ENCODE measurements at places on chromosomes 7 and 10. TPM values are rescaled to one million over a fixed set of nuclear protein-coding genes. Genes with fewer than 3 reads are reported as not detected.

DNA sequence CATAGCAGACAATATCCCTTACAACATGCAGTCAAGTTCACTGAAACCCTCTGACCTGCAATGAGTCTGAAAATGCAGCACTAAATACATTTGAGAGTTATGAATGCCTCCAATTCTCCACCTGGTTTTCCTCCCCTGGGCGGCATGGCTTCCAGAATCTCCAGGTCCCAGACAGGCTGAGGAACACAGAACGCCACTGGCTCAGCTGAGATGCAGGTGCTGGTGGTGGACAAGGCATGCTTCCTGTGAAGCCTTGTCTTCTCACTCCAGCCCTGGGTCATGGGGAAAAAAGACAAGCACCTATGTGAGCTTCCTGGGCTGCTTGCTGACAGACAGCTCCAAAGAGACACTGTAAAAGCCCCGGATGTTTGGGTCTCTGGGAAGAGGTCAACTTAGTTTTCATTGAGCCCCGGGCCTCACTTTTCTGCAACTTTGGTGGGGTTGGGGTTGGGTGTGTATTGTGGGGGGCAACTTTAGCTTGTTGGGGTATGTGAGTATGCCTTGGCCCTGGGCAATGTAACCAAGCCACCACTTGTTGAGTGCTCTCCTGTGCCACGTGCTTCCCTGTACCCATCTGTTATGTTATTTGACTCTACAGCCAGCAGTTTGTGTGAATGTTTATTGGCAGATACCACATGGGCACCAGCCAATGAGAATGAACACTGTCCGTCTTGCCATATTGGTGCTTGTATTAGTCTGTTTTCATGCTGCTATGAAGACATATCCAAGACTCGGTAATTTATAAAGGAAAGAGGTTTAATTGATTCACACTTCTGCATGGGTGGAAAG is 127.8 kb downstream of the EMX2 start:
- DNase-seq, result no peak

DNA sequence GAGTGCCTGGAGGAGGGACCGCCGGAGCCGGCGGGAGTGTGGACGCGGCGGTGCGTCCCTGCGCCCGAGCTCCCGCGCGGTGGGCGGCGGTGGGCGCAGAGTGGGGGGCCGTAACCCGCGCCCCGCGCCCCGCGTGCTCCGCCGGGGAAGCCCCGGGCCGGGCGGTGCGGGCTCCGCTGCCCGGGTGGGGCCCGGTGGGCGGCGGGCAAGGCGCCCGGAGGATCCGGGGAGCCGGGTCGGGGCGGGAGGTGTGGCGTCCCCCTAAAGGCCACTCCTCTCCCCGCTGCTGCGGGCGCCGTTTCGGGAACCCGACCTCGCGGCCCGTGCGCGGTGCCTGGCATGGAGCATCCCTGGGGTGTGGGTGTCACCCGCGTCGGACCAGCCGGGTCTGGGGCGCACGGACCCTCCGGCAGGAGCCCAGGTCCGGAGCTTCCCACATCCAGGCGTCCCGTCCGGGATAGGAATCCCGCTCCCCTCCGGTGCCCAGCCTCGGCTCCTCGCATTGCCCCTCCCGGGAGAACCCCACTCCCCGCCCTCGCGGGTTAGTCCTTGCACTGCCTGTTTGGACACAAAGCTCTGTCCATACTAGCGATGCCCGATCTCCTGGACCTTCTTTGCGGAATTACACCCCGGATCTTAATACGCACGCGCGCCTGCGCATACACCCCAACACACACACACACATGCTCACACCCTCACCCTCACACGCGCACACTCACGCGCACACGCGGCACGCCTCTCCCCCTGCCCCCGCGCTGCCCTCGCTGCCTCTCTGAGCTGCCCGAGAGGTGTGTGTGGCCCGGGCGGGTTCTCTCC is 723 bp downstream of the MTURN start:
- DNase-seq, result peak; percentile 38

DNA sequence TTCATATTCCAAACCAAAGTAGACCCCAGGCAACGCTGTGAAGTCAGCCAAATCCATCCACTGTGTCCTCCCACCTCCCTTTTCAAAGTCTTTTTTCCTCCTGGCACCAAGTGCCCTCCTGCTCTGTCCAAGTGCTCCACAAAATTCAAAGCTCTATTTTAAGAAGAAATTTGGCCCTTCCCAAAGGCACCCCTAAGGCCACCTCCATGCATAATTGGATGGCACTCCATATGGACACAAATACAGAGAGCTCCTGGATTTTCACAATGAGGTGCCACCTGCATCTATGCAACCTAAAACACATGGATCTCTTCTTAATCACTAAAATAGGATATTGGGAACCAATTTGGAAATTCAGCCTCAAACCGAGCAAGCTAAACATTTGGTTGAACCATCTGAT is 121.6 kb downstream of the RELN start:
- DNase-seq, result no peak

GRCh38 chr10:23070913-23071218 is 24.5 kb upstream of the MSRB2 start:
- no peak for DNase-seq

- no peak for DNase-seq
These were observed 4.2 kb downstream of the STEAP4 start for GRCh38 chr7:88302486-88302885.

- DNase-seq, result peak; percentile 81
These were observed at the start of gene DNAJC2 for GRCh38 chr7:103344453-103345149. TSS of gene DNAJC2 (minus strand) at chr7:103344767. CDS start at chr7:103344622, 145 bp downstream.

- no peak for DNase-seq
These were observed 119.9 kb upstream of the THSD7A start for GRCh38 chr7:11951909-11952308.

The IL2RA gene
- total RNA-seq, result 1,808 TPM

DNA sequence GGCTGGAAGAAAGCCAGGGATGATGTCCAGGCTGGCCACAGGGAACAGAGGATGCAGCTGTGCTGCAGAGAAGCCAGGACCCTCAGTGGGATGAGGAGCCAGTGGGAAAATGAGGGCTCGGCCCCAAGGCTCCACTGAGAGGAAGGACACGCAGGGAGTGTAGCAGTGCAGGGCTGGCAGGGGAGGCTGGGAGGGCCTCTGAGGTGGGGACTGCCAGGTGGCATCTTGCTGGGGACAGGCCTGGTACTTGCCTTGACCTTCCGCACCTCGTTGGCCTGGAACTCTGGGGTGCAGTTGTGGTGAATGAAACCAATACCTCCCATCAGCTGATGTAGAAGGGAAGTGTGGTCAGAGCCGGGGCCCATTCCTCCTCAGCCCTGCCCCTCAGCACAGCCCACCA is 9.2 kb downstream of the IMPDH1 start:
- no peak for DNase-seq

DNA sequence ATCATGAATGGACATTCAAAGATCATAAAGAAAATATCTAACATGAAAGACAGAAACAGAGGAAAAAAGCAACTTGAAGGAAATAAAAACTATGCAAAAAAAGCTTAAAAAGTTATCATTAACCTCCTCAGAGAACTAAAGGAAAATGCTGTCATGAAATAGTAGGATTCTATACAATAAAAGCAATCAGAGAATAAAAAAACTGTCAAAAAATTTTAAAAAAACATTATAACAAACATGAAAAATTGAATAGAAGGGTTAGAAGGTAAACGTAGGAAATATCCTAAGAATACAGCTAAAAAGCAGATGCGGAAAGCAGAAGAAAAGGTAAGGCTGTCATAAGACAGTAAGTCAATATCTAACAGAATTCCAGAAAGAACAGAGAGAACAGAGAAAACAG is 44.8 kb downstream of the SGMS1 start:
- DNase-seq, result no peak

GRCh38 chr7:30699706-30700495 is 17.6 kb upstream of the CRHR2 start:
- no peak for DNase-seq

The ETV1 gene
- total RNA-seq, result 0.05 TPM

The PIK3CG gene
- 36.6 TPM for total RNA-seq

DNA sequence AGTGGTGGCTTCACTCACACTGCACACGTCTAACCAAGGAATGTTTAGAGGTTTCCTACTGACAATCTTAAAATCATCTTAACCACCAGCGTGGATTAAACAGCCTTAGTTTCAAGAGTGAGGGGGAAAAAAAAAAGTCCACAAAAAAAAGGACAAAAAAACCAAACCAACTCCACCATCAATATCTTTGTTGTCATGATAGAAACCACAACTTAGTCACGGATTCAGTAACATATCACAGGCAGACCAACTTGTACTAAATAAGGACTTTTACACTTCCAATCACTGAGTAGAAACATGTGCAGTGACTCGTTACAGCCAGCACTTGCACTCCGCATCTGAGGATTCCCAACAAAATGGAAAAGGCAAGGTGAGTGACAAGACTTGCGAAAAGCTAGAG is 46.5 kb downstream of the FAM171A1 start:
- no peak for DNase-seq

GRCh38 chr10:128064108-128064969 is 61.9 kb downstream of the MKI67 start:
- peak; percentile 51 for DNase-seq

- DNase-seq, result no peak
These were observed 219.1 kb downstream of the GFRA1 start for GRCh38 chr10:116053910-116054309.

The GHRHR gene
- total RNA-seq, result not detected

- no peak for DNase-seq
These were observed 69.7 kb downstream of the ZNF365 start for GRCh38 chr10:62443866-62444265.

The JAZF1 gene
- total RNA-seq, result 3.9 TPM

DNA sequence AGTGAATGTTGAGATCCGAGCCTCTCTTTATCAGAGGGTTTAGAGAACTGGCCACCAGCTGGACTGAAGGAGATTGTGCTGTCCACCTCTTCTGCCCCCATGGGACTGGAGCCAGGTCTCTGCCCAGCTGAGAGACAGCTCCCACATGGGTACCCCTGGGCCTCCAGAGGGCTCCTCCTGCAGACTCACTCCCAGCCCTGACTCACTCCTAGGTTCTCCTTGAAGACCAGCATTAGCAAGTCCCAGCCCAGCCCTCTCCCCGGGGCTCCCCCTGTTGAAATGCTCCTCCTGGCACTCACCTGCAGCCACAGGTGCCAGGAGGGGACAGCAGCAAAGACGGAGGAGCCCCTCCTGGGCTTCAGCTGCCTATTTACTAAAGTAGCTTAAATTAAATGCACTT is 126.9 kb downstream of the CXCL12 start:
- DNase-seq, result no peak

- no peak for DNase-seq
These were observed 316.0 kb upstream of the SEMA3C start for GRCh38 chr7:81234896-81235295.

DNA sequence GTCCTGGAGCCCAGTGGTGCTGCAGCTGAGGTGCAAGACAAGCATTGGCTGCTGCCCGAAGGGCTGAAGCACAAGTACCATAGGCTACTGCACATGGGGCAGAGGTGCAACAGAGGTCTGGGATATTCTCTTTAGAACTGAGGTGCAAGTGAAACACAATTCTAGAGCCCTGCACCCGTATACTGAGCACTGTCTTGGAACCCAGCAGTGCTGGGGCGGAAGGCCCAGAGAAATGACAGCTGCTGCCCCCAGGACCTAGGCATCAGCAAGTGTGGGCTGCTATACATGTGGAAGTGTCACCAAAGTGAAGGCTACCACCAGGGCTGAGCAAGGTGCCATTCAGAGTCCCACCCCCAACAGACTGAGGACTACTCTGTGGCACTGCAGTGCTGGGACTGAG is 393.6 kb upstream of the STEAP1 start:
- DNase-seq, result no peak

The ANKRD1 gene
- total RNA-seq, result not detected

The ANXA8L1 gene
- not detected for total RNA-seq

GRCh38 chr7:130337410-130337971 is 7.1 kb upstream of the CPA5 start:
- DNase-seq, result no peak

Measured in activated T-helper 2 cell treated with anti-CD3 and anti-CD28 coated beads, Interferon-gamma antibody, Interleukin-2, Interleukin-4, amounts not matched to agents 10 μg/mL and 5 μg/mL and 100 μg/mL, durations not matched to agents 14 hours and 24 hours and 36 hours (primary cell).